ENCODE measurements at places on chromosomes 7 and 10. TPM values are rescaled to one million over a fixed set of nuclear protein-coding genes. Genes with fewer than 3 reads are reported as not detected.

FHIP2A gene
- polyA plus RNA-seq = 8.1 TPM

TBXAS1 gene
- 12.8 TPM for polyA plus RNA-seq

CELF2 gene
- 3.9 TPM for polyA plus RNA-seq

COBL gene
- polyA plus RNA-seq = 0.71 TPM

ENKUR gene
- 0.16 TPM for polyA plus RNA-seq

FAM107B gene
- 16.0 TPM for polyA plus RNA-seq

GDF2 gene
- polyA plus RNA-seq = not detected

- H3K36me3 ChIP-seq = no peaks in the 10 kb centered on the region
- no peak overlapping the region for H3K4me3 ChIP-seq
- DNase-seq = no peak
Observed at GRCh38 chr10:113616244-113617074, 47.4 kb downstream of the NRAP start.

DNA sequence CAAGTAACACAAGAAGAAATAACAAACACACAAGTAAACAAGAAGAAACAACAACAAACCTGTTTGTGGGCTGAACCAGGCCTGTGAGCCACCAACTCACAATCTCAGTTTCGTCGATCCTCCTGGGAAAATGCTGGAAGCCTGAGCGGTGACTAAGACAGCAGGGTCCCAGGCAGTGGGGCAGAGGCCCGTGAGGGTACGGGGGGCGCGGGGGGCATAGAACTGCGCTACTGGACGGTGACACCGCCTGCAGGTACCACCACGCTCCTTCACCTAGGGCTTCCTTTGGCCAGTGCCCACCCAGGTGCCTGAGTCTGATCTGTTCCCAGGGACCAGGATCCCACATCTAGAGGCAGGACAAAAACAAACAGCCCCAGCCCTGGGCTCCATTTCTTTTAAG lies 3.4 kb upstream of the CALN1 start:
- H3K27me3 ChIP-seq = no peaks in the 10 kb centered on the region
- no peaks in the 10 kb centered on the region for H3K4me1 ChIP-seq
- no peak overlapping the region for H3K4me3 ChIP-seq
- no peaks in the 10 kb centered on the region for H3K36me3 ChIP-seq
- H3K27ac ChIP-seq = no peak overlapping the region

DNA sequence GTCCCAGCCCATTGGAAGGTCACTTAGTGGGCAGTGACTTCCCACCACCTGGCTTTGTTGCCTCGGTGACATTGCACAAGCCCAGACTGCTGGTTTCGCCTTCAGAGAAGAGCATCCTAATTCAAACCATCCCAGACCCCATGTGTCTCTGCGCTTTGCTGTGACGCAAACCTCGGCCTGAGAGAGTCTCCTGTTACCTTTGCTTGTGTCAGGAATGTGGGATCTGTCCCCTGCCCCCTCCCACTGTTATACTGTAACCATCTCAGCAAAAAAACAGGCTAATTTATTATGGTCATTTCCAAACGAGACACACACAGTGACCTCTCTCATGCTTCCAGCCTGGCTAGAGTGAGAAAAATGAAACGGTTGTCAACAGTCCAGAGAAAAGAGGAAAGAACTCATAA lies 25.0 kb upstream of the AQP1 start:
- H3K27ac ChIP-seq = peak overlapping the region; percentile 49
- H3K36me3 ChIP-seq = no peaks in the 10 kb centered on the region
- H3K4me1 ChIP-seq = no peaks in the 10 kb centered on the region
- H3K27me3 ChIP-seq = no peaks in the 10 kb centered on the region

- no peak for DNase-seq
- H3K36me3 ChIP-seq = no peaks in the 10 kb centered on the region
- H3K27me3 ChIP-seq = no peaks in the 10 kb centered on the region
- no peak overlapping the region for H3K4me3 ChIP-seq
Observed at GRCh38 chr7:93751421-93751820, 139.1 kb downstream of the TFPI2 start.

DNA sequence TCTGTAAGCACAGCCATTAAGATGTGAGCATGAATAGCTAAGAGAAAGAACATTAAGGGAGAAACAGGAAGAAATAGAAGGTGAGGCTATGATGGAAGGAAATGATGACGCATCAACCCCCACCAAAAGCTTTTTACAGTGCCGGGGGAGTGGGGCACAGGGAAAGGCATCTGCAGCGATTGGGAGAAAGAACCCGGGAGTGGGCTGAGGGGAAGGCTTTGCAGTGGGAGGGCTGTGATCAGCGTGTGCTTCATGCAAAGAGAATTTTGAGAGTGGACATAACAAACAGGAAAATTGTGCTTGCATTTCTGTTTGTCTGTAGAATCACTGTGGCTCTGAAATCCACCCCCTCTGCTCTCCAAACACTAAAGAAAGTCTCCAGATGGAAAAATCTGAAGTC lies 250.8 kb downstream of the KCNMA1 start:
- H3K4me3 ChIP-seq = no peak overlapping the region
- no peaks in the 10 kb centered on the region for H3K36me3 ChIP-seq
- DNase-seq = no peak
- no peaks in the 10 kb centered on the region for H3K27me3 ChIP-seq
- H3K4me1 ChIP-seq = no peaks in the 10 kb centered on the region

DNA sequence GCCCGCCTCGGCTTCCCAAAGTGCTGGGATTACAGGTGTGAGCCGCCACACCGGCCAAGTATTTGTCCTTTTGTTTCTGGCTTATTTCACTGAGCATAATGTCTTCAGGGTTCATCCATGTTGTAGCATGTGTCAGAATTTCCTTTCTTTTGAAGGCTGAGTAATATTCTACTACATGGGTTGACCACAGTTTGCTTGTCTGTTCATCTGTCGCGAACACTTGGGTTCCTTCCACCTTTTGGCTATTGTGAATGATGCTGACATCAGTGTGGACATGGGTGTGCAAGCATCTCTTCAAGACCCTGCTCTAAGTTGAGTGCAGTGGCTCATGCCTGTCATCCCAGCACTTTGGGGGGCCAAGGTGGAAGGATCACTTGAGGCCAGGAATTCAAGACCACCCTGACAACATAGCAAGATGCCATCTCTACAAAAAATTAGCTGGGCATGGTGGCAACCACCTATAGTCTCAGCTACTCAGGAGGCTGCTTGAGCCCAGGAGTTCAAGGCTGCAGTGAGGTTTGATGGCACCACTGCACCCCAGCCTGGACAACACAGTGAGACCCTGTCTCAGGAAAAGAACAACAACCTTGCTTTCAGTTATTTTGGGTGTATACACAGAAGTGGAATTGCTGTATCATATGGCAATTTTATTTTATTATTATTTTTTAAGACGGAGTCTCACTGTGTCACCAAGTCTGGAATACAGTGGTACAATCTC lies 17.0 kb downstream of the CHST12 start:
- no peak overlapping the region for H3K27ac ChIP-seq
- peaks cover 7% of the 10 kb centered on the region for H3K4me1 ChIP-seq
- no peak for DNase-seq
- no peak overlapping the region for H3K4me3 ChIP-seq

DNA sequence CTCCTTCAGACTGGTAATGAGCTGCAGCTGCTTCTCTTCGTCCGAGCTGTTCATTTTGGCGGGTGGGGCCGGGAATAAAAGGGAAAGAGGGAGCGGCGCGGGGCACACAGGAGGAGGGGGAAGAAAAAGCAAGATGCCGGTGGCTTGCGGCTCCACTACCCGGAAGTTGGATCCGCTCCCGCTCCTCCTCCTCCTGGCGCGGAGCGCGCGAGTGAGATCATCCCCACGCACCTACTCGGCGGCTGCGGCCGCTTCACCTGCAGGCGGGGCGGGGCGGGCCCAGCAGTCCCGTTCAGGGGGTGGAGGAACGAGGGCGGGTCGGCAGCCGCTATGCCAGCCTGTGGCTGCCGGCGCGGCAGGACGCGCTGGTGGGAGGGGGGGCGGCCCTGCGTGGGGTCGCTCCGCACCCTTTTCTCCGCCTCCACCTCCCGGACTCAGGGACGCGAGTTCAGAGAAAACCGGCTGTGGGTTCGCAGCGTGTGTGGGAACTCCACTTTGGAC lies at the start of gene SHTN1:
Gene SHTN1, minus strand, starts transcription at position 162 of the 501 bp plus-strand sequence. Its CDS starts 108 bp downstream, at position 54.
- no peaks in the 10 kb centered on the region for H3K36me3 ChIP-seq
- peak; percentile 83 for DNase-seq
- H3K27ac ChIP-seq = peak within 1 kb of the TSS; percentile 91
- peaks cover 3% of the 10 kb centered on the region for H3K4me1 ChIP-seq

DNA sequence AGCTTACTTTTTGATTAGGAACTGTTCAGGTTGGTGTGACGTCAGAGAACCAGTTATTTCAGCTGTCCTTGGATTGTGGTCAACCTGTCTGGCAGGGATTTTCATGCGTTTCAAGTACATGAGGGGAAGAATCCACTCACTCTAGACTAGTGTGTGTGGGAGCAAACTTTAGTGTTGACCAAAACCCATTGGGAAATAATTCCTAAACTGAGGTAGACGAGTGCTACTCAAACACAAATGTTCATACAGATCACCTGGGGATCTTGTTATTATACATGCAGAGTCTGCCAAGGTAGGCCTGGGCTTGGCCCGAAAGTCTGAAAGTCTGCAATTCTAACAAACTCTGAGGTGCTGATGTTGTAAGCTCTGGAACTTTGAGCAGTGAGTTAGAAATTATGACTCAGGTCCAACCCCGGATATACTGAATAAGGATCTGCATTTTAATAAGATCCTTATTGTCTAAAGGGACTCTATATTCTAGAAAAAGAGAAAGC lies 111.1 kb upstream of the CREB5 start:
- DNase-seq = peak; percentile 72
- H3K27me3 ChIP-seq = no peaks in the 10 kb centered on the region
- no peak overlapping the region for H3K27ac ChIP-seq
- no peaks in the 10 kb centered on the region for H3K36me3 ChIP-seq
- no peak overlapping the region for H3K4me3 ChIP-seq

DNA sequence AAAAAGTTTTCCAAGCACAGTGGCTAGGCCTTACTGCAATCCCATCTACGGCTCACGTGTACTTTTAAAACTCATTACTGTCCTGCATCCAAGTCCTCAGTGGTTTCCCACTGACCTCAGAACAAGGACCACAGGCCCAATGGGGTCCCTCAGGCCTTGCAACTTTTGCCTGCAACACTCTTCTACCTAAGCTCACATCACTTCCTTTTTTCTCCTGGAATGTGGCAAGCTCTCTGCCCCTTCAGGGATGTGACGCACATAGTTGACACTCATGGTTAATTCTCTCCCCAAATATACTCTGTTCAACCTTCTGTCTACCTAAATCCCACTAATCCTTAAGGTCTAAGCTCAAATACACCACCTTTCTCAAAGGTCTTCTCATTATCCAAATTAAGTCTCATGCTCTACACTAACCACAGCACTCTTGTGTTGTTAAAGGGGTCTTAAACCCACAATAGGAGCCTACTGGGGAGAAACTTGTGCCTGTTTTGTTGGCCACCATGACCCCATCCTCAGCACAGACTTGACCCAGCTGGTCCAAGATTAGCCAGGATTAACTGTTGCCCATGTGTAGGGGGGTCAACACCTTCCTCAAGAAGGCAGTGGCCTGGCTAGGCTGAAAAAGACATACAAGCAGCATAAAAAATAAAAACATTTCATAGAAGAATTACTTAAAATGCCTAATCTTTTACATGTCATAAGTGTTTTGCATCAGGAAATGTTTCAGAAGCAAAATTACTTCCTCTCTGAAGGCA lies 15.2 kb downstream of the HNRNPF start:
- DNase-seq = no peak
- H3K27ac ChIP-seq = peak overlapping the region; percentile 42
- H3K27me3 ChIP-seq = no peaks in the 10 kb centered on the region
- H3K4me3 ChIP-seq = no peak overlapping the region
- peaks cover 23% of the 10 kb centered on the region for H3K4me1 ChIP-seq
- H3K36me3 ChIP-seq = no peaks in the 10 kb centered on the region

GRCh38 chr7:47244692-47245091 lies 337.2 kb downstream of the TNS3 start:
- no peaks in the 10 kb centered on the region for H3K36me3 ChIP-seq
- no peak for DNase-seq
- no peak overlapping the region for H3K4me3 ChIP-seq

DNA sequence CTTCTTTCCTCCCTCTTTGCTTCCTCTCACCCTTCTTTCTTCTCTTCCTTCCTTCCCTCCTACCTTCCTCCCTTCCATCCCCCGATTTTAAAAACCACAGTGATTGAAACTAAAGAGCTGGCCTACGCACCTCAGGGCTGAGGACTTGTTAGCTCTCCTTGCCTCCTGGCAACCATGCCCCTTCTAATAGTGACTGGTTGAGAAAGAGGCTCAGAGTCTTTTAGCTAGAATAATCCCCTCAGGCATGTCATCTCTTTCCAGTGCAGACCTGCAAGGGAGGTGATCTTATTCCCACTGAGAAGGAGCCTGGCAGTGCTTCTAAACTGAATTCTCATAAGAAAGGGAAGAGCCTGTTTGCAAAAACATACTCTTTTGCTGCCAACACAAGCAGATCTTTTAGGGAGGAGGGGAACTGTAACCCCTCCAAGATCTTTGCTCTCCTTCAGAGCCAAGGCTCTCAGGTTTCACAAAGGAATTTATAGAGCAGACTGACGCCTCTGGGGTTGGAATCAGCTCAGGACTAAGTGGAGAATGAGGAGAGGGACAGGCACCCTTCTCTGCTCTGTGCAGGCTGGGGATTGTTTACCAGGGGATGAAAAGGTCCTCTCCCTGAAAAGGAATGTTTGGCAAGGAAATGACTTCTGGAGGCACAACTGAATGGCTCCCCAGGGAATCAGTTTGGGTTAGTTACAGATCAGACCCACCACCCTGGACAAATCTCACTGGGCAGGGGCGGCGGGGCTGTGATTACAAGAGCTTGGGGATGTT lies 9.4 kb upstream of the ANKRD1 start:
- H3K27ac ChIP-seq = peak overlapping the region; percentile 32
- peak; percentile 15 for DNase-seq
- no peaks in the 10 kb centered on the region for H3K27me3 ChIP-seq
- no peaks in the 10 kb centered on the region for H3K36me3 ChIP-seq
- no peak overlapping the region for H3K4me3 ChIP-seq
- no peaks in the 10 kb centered on the region for H3K4me1 ChIP-seq

DNA sequence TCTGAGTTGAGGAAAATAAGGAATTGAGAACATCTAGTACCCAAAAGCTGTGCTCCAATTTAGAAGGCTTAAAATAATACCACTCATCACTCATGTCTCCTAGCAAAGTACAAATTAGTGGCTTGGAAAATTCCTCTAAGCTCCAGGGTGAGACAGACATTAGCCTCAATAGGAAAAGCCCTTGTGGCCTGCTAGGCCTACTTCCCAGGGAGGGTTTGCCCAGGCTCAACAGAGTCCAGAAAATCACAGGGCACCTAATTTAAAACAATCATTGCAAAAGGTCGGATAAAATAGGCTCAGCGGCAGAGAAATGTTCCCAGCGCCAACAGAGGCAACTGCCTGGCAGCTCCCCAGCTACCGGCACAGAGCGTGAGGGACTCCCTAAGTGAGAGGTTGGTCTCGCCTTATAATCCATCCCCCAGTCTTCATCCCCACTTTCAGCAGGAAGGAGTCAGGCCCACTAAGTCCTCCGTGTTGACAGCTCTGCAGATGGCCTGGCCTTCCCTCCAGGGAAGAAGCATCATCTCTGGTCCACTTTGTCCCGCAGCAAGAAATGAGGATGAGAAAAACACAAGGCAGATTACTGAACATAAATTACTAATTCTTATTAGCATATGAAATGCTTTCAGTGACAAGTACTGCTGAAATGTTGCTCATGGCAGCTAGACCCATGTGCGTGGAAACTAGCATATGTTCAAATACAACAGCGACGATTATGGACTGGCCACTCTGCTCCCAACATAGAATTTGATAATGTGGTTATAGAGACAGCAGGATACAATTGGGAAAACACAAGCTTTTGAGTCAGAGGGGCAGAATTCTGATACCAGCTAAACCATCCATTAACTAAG lies 1177.7 kb upstream of the AUTS2 start:
- no peaks in the 10 kb centered on the region for H3K36me3 ChIP-seq
- H3K4me3 ChIP-seq = no peak overlapping the region
- no peaks in the 10 kb centered on the region for H3K4me1 ChIP-seq
- no peak overlapping the region for H3K27ac ChIP-seq
- DNase-seq = no peak
